ENCODE measurements at places on chromosomes 1 and 21.

- no peaks in the 10 kb centered on the region for H3K27me3 ChIP-seq
- no peaks in the 10 kb centered on the region for H3K36me3 ChIP-seq
- H3K4me3 ChIP-seq: no peak overlapping the region
- no peaks in the 10 kb centered on the region for H3K4me1 ChIP-seq
- no peak for DNase-seq
Measured at GRCh38 chr1:245412306-245412705, 257.5 kb downstream of the KIF26B start.

DNA sequence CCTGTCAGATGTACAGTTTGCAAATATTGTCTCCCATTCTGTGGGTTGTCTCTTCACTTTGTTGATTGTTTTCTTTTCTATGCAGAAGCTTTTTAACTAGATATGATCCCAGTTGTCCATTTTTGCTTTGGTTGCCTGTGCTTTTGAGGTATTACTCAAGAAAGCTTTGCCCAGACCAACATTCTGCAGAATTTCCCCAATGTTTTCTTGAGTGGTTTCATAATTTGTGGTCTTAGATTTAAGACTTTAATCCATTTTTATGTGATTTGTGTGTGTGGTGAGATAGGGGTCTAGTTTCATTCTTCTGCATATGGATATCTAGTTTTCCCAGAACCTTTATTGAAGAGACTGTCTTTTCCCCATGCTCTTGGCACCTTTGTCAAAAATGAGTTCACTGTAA, 116.9 kb downstream of the DUSP10 start:
- DNase-seq: no peak
- no peaks in the 10 kb centered on the region for H3K27me3 ChIP-seq
- H3K4me1 ChIP-seq: no peaks in the 10 kb centered on the region
- no peak overlapping the region for H3K4me3 ChIP-seq

- H3K4me3 ChIP-seq: no peak overlapping the region
- no peak overlapping the region for H3K27ac ChIP-seq
- H3K4me1 ChIP-seq: peaks cover 13% of the 10 kb centered on the region
- H3K36me3 ChIP-seq: peaks cover 3% of the 10 kb centered on the region
- no peaks in the 10 kb centered on the region for H3K27me3 ChIP-seq
- DNase-seq: no peak
Measured at GRCh38 chr21:33414926-33415325, 11.7 kb downstream of the IFNGR2 start.

- H3K36me3 ChIP-seq: peaks cover 9% of the 10 kb centered on the region
- no peaks in the 10 kb centered on the region for H3K27me3 ChIP-seq
Measured at GRCh38 chr1:156676820-156677615, at the start of gene NES. TSS of gene NES (minus strand) at chr1:156677407. CDS start at chr1:156677264, 143 bp downstream.

- H3K27me3 ChIP-seq: no peaks in the 10 kb centered on the region
- no peaks in the 10 kb centered on the region for H3K36me3 ChIP-seq
- H3K4me1 ChIP-seq: no peaks in the 10 kb centered on the region
- H3K27ac ChIP-seq: no peak overlapping the region
- H3K4me3 ChIP-seq: no peak overlapping the region
Measured at GRCh38 chr1:78370356-78370755, 120.4 kb upstream of the PTGFR start.

DNA sequence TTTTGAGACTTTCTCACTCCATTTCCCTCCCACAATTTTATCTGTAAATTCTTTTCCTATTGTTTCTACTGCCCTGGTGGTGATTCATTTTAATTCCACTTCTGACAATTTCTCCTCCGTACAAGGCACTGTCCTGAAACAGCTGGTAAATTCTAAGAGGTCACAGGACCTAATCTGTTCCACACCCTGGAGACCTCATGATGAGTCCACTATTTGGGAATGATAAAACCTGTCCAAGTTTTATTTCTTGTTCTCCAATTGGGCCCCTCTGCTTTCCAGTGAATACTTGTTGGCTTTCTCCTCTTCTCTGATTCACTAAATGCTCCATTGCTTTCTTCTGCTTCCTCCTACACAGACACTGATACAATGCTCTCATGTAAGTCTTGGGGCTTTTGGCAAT, 343.1 kb upstream of the DUSP10 start:
- no peaks in the 10 kb centered on the region for H3K27me3 ChIP-seq
- H3K27ac ChIP-seq: no peak overlapping the region
- H3K4me3 ChIP-seq: no peak overlapping the region
- H3K4me1 ChIP-seq: no peaks in the 10 kb centered on the region

Data from H1 (cell line).